ENCODE measurements at places on chromosomes 3 and 15.

- no peak for DNase-seq
These were observed 106.2 kb downstream of the CPNE4 start for GRCh38 chr3:131928593-131928992.

DNA sequence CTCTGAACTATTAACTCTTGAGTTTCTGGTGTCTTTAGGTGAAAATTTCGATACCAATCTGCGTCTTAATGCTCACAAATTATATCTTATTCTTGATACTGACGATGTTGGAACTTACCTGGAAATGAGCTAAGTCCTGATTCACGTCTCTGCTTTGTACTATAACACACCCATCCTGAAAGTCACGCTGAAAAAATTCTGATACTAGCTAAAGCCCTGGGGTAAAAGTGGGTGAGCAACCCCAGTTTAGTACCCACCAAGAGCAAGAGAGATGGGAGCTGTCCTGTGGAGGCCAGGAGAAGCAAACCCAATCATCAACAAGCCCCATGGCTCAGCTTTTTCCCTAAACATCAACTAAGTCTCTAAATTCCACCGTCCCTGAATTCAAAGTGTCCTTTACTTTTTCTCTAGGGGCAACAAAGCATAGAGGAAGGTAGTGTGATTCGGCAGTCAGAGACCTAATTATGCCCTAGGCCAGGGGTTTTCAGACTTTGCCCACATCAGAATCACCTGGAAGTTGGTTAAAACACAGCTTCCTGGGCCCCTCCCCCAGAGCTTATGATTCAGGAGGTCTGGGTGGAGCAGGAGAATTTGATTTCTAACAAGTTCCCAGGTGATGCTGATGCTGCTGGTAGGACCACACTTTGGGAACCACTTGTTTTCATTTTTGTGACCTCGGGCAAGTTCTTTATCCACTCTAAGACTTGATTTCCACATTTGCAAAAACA, 90.2 kb downstream of the OSBPL10 start:
- no peak for DNase-seq

DNA sequence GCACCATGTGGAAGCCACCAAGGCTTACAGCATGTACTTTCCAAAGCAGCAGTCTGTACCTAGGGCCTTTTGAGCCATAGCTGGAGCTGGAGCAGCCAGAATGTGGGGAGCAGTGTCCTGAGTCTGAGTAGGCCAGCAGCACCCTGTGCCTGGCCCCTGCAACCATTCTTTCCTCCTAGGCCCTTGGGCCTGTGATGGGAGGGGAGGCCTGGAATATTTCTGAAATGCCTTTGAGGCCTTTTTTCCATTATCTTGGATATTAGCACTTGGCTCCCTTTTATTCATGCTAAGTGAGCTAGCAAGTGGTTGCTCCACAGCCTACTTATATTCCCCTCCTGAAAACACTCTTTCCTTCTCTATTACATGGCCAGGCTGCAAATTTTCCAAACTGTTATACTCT, 28.1 kb downstream of the TRIM42 start:
- no peak for DNase-seq

DNA sequence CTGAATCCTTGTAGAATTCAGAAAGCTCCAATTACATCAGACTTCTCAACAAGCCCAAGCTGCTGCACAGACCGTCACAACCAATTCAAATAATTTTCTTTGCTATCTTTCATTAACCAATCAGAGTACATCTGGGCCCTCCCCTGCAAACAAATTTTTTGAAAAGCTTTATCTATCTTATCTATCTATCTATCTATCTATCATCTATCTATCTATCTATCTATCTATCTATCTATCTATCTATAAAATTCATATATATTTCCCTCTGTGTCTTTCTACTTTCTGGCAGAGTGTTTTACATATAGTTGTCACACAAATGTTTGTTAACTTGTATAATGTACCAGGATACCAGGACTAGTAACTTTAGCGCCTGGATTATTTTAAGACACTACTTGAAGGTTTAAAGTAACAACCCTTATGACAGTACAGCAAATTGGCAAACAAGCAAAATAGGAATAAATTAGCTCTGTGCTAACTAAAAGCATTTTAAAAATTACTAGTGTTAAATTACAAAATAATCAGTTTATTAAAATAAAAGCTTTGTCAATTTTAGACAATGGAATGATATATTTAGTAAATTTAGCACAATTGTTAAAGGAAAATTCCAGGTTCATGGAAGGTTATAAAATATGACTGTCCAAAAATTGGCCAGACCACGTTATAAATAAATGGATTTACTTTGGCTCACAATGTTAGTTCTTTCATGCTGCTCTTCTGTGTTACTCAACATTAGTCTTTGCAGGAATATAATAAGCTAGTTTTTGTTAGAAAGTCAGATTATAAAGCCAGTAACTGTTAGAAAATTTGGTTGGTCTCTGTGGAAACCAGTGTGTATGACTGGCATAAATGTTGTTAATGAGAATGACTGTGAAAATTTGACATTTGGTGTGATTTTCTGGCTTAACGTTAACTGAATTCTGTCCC, 138.6 kb downstream of the SUCNR1 start:
- no peak for DNase-seq

- DNase-seq, result peak; percentile 17
These were observed 460 bp upstream of the ZMAT3 start for GRCh38 chr3:179072100-179072438.

- DNase-seq, result no peak
These were observed 7.4 kb downstream of the ZNF589 start for GRCh38 chr3:48248095-48248850.
